ENCODE measurements at places on chromosomes 5 and 9.

GRCh38 chr9:136019681-136020060 lies 58.5 kb upstream of the UBAC1 start:
- H3K27me3 ChIP-seq = no peaks in the 10 kb centered on the region
- peaks cover 7% of the 10 kb centered on the region for H3K4me1 ChIP-seq
- peaks cover 5% of the 10 kb centered on the region for H3K36me3 ChIP-seq
- no peak overlapping the region for H3K4me3 ChIP-seq
- DNase-seq = no peak

DNA sequence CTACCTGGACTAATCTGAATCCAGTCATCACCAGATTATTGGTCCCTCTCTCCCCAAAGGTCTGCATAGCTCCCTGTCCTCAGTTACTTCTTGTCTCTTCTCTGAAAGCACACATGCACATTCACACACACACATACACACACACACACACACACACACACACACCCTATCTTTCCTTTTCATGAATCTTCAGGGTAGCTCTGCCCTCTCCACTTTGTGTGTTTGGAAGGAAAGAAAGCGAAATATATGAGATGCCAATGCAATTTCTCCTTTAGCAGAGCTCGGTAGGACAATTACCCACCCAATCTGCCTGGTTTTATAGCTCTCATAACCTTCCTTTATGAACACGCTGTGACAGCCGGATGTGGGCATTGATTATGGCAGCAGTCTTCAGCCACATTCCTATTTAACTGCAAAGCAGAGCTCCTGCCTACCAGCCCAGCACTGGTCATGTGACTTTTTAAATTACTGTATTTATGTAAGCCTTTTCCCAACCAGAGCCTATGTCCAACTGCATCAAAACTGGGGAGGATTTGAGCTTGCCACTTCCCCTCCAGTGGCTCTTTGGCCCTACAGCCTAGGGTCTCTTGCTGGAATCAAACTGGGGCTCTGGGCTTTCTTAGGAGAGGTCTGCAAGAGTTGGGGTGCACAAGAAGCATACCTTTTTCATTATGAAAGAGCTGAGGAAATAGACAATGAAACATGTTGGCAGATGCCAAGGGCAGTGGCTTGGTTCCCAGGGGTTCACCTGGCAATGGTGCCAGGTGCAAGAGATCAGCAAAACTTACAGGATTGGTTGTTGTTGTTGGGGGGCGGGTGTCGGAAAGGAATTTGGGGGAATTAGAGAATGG lies 20.8 kb upstream of the MATR3 start:
- peak overlapping the region; percentile 87 for H3K4me3 ChIP-seq
- H3K27ac ChIP-seq = peak overlapping the region; percentile 95
- no peaks in the 10 kb centered on the region for H3K27me3 ChIP-seq
- peak; percentile 44 for DNase-seq
- H3K36me3 ChIP-seq = no peaks in the 10 kb centered on the region

GRCh38 chr9:68644831-68645230 lies 60.2 kb upstream of the PIP5K1B start:
- H3K4me1 ChIP-seq = no peaks in the 10 kb centered on the region
- peaks cover 10% of the 10 kb centered on the region for H3K27me3 ChIP-seq
- no peak overlapping the region for H3K4me3 ChIP-seq
- no peaks in the 10 kb centered on the region for H3K36me3 ChIP-seq
- H3K27ac ChIP-seq = no peak overlapping the region

- no peaks in the 10 kb centered on the region for H3K36me3 ChIP-seq
- no peaks in the 10 kb centered on the region for H3K27me3 ChIP-seq
- no peaks in the 10 kb centered on the region for H3K4me1 ChIP-seq
- H3K4me3 ChIP-seq = no peak overlapping the region
- no peak for DNase-seq
Measured at GRCh38 chr9:108551030-108551841, 304.6 kb downstream of the ACTL7B start.

DNA sequence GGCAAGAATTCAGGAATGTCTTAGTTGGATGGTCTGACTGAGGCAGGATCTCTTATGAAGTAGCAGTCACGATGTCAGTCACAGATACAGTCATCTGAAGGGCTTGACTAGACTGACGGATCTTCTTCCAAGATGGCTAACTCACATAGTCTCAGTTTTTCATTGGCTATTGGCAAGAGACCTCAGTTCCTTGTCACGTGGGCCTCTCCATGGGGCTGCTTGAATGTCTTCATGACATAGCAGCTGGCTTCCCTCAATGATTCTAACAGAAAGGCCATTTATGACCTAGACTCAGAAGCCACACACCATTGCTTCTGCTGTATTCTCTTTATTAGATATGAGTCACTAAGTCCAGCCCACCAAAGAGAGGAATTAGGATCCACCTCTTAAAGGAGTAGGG lies 4.7 kb downstream of the APC start:
- H3K4me1 ChIP-seq = peaks cover 27% of the 10 kb centered on the region
- no peaks in the 10 kb centered on the region for H3K36me3 ChIP-seq
- no peak overlapping the region for H3K27ac ChIP-seq
- H3K27me3 ChIP-seq = no peaks in the 10 kb centered on the region
- no peak for DNase-seq

DNA sequence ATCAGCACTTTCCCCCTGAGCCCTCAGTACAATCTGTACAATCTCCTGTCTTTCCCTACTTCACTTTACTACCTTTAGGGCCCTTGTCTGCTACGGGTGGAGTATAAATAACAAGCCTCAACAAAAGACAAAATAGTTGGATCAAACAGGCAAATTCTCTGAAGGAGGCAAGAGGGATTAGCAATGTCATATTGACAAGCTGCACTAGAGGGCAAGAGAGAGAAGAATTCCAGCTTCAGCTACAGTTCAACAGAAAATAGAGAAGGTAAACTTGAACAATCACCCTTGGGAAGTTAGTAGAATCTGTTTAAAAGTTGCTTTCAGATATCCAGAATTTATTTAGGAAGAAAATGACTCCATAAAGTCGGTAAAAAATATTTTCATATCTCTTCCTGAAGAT lies 68.4 kb upstream of the IZUMO3 start:
- DNase-seq = no peak
- H3K27me3 ChIP-seq = no peaks in the 10 kb centered on the region
- no peak overlapping the region for H3K4me3 ChIP-seq
- H3K4me1 ChIP-seq = no peaks in the 10 kb centered on the region
- no peak overlapping the region for H3K27ac ChIP-seq

- H3K36me3 ChIP-seq = peaks cover 5% of the 10 kb centered on the region
- no peak for DNase-seq
- H3K4me1 ChIP-seq = no peaks in the 10 kb centered on the region
Measured at GRCh38 chr5:110580625-110581024, 145.8 kb downstream of the TMEM232 start.

DNA sequence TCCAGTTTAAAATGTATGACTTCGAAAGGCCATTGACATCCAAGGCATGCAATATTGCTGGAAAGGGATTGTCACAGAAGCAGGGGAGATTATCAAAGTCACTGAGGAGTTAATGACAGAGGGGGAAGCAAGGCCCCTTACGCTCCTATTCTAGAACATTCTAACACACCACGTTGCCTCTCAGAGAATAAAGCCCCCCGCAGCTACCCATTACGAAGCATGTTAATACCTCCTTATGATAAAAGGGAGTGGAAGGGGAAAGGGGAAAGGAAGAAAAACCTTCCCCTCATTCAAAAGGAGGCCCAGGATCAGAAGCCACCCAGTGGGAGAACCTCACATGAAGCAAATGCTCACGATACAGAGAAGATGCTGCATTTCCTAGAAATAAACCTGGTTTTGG lies 213.6 kb downstream of the DAB2IP start:
- H3K4me1 ChIP-seq = no peaks in the 10 kb centered on the region
- DNase-seq = no peak
- no peak overlapping the region for H3K27ac ChIP-seq
- no peak overlapping the region for H3K4me3 ChIP-seq
- H3K27me3 ChIP-seq = no peaks in the 10 kb centered on the region

- no peaks in the 10 kb centered on the region for H3K4me1 ChIP-seq
- H3K27ac ChIP-seq = no peak overlapping the region
- no peaks in the 10 kb centered on the region for H3K27me3 ChIP-seq
- DNase-seq = no peak
- no peaks in the 10 kb centered on the region for H3K36me3 ChIP-seq
- H3K4me3 ChIP-seq = no peak overlapping the region
Measured at GRCh38 chr9:18347386-18348082, 126.4 kb upstream of the ADAMTSL1 start.

DNA sequence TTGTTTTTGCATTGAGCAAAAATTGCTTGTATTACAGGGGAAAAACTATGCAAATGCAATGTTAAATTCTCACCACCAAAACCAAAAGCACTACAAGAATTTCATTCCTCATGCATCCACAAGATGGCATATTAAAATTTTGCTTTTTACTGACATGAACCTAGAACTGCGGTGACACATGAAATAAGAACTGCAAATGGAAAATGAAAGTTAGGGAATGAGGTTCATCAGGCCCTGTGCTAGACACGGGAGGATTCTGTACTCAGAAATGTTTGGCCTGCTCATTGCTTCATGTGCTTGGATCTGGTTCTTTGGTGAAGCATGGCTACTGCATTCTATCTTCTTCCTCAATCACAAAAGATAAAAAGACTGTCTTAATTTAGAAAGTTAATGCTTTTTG lies 9.1 kb upstream of the RFK start:
- peaks cover 8% of the 10 kb centered on the region for H3K4me1 ChIP-seq
- peak overlapping the region; percentile 56 for H3K4me3 ChIP-seq
- H3K36me3 ChIP-seq = no peaks in the 10 kb centered on the region
- DNase-seq = no peak
- H3K27ac ChIP-seq = peak overlapping the region; percentile 88

DNA sequence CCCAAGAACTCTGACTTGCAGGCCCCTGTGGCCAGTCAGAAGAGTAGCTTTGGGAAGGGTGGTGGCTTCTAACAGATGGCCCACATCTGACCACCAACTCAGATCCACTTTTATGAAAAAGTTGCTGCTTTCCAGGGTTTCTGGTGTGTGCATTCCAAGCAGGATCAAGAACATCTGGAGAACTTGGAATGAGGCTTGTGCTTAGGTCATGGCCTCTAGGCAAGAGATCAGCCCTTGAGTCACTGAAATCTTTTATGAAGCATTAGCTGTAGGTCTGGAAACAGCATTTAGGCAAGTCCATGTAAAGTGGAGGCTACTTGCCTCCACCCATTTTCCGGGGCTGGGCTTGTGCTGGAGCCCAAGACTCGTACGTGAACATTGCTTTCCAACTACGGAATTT lies 433.3 kb downstream of the SH3GL2 start:
- H3K27me3 ChIP-seq = no peaks in the 10 kb centered on the region
- H3K4me3 ChIP-seq = no peak overlapping the region
- H3K36me3 ChIP-seq = no peaks in the 10 kb centered on the region
- H3K4me1 ChIP-seq = no peaks in the 10 kb centered on the region
- no peak for DNase-seq

DNA sequence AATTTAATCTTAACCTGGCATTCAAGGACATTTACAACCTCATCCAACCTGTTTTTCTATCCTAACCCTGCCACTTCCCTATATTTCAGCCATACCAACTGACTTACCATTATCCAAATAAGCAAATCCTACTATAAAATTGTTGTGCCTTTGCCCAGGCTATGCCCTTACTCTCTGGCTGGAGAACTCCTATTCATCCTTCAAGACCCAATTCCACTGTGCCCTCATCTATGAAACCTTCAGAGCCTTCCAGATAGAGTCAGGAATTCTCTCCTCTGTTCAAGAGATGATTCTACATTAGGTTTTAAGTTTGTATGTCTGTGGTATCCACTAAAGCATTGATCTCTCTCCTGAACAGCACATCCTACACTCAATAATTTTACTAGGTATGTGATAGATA lies 46.3 kb upstream of the MSX2 start:
- no peaks in the 10 kb centered on the region for H3K4me1 ChIP-seq
- peaks cover 2% of the 10 kb centered on the region for H3K36me3 ChIP-seq
- no peak overlapping the region for H3K27ac ChIP-seq
- no peak for DNase-seq
- H3K4me3 ChIP-seq = no peak overlapping the region
- H3K27me3 ChIP-seq = peaks cover 8% of the 10 kb centered on the region

GRCh38 chr5:95697781-95698681 lies 15.2 kb upstream of the SPATA9 start:
- H3K27me3 ChIP-seq = peaks cover 14% of the 10 kb centered on the region
- no peak overlapping the region for H3K27ac ChIP-seq
- H3K4me3 ChIP-seq = no peak overlapping the region
- H3K36me3 ChIP-seq = no peaks in the 10 kb centered on the region
- DNase-seq = no peak

- H3K4me1 ChIP-seq = no peaks in the 10 kb centered on the region
- no peak overlapping the region for H3K4me3 ChIP-seq
- H3K27ac ChIP-seq = no peak overlapping the region
- no peaks in the 10 kb centered on the region for H3K27me3 ChIP-seq
- H3K36me3 ChIP-seq = no peaks in the 10 kb centered on the region
Measured at GRCh38 chr9:35522700-35523099, 32.8 kb downstream of the RUSC2 start.

DNA sequence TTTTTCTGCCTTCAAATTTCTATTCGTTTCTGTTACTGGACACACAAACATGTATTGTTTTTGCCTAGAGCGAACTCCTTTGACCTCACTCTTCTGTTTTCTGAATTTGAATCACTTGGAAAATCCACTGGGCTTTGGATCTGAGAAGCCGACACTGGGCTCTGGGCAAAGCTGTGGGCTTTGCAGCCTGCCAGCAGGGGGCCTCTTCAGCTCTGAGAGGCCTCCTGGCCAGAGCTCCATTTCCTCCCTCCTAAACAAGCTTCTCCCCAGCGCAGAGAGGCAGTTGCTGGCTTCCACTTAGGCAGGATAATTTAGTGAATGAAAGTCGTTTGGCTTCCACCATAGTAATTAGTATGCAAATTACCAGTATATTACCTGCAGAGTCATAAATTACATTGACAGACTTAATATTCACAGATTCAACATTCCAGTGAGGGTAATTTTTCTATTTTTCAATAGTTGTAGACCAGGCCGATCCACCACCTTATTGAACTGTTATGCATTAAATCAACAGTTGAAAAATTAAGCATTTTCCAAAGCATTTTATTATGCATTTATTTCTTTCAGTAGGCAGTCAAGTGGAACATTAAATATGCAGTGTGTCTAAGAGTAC lies 104.0 kb upstream of the ZNF366 start:
- no peak overlapping the region for H3K27ac ChIP-seq
- H3K4me3 ChIP-seq = no peak overlapping the region
- H3K4me1 ChIP-seq = peaks cover 8% of the 10 kb centered on the region
- peak; percentile 67 for DNase-seq
- peaks cover 22% of the 10 kb centered on the region for H3K27me3 ChIP-seq
- no peaks in the 10 kb centered on the region for H3K36me3 ChIP-seq

- no peak overlapping the region for H3K27ac ChIP-seq
- no peak for DNase-seq
- peaks cover 70% of the 10 kb centered on the region for H3K27me3 ChIP-seq
- peaks cover 6% of the 10 kb centered on the region for H3K36me3 ChIP-seq
- H3K4me1 ChIP-seq = peaks cover 17% of the 10 kb centered on the region
Measured at GRCh38 chr5:2755681-2756171, 4.2 kb upstream of the IRX2 start.

GRCh38 chr9:37382982-37383357 lies 39.5 kb upstream of the GRHPR start:
- no peaks in the 10 kb centered on the region for H3K27me3 ChIP-seq
- no peaks in the 10 kb centered on the region for H3K4me1 ChIP-seq
- no peak for DNase-seq
- H3K27ac ChIP-seq = no peak overlapping the region
- no peak overlapping the region for H3K4me3 ChIP-seq

GRCh38 chr9:70688704-70689103 lies 274.2 kb upstream of the KLF9 start:
- H3K27me3 ChIP-seq = peaks cover 9% of the 10 kb centered on the region
- no peak overlapping the region for H3K4me3 ChIP-seq
- no peak overlapping the region for H3K27ac ChIP-seq
- no peaks in the 10 kb centered on the region for H3K36me3 ChIP-seq

- H3K4me1 ChIP-seq = peaks cover 5% of the 10 kb centered on the region
- H3K27me3 ChIP-seq = peaks cover 2% of the 10 kb centered on the region
- no peak overlapping the region for H3K4me3 ChIP-seq
Measured at GRCh38 chr9:107704774-107705173, 215.2 kb upstream of the KLF4 start.

Data from naive thymus-derived CD8-positive, alpha-beta T cell (primary cell).